Occipital lobe (tissue), 3 donors: ENCODE measurements at places on chromosomes 1 and 21. TPM values are rescaled to one million over a fixed set of nuclear protein-coding genes. Genes with fewer than 3 reads are reported as not detected.

The AURKAIP1 gene
- 26.2 TPM for total RNA-seq

The VTCN1 gene
- 0.47 TPM for total RNA-seq

The CAPN8 gene
- total RNA-seq, result not detected

The PM20D1 gene
- total RNA-seq, result not detected

The PRDM16 gene
- total RNA-seq, result 6.7 TPM

The DYNLT5 gene
- 3.6 TPM for total RNA-seq

The NR1I3 gene
- total RNA-seq, result 0.47 TPM

The SAMSN1 gene
- 5.8 TPM for total RNA-seq

The FAM229A gene
- total RNA-seq, result 1.6 TPM

The FAM43B gene
- 0.16 TPM for total RNA-seq

The RUNX1 gene
- total RNA-seq, result 2.0 TPM

The DNM3 gene
- 115 TPM for total RNA-seq

The GJA5 gene
- total RNA-seq, result 1.4 TPM
